Fibroblast of the aortic adventitia (primary cell): ENCODE measurements at places on chromosomes 1 and 21.

DNA sequence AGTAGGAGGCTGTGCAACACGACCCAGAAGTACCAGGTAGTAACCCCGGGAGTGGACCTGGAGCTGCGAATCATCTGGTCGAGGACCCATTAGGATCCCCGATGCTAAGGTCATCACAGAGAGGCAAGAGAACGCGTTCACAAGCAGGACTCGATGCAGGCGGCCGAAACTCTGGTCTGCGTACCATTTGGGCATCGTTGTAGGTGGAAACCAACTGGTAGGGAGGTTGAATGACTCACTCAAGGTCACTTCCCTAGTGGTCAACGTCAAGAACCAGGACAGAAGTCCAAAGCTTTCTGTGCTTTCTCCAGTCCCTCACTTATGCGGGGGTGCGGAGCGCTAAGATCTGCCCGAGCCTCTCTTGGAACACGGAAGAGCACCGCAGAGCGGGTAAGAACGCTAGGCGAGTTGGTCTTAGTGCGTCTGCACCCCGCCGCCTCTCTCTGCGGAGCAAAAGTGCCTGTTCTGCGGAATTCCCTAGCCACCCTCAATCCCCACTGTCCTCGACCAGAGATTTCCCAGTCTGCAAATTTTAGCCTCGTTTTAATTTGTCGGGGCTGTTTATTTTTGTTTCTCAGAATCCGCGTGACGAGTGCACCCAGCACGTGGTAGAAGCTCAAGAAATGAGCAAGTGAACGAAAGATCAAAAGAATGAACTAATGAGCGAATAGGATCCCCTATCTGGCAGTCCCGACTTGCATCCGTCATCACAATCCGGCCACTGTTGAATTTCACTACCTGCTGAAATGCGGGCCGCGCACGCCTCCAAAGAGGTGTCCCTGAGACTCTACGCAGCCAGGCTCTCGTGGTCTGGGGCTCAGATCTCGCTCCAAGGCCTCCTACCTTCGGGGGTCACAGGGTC lies 12.2 kb downstream of the HLX start:
- no peak for DNase-seq

DNA sequence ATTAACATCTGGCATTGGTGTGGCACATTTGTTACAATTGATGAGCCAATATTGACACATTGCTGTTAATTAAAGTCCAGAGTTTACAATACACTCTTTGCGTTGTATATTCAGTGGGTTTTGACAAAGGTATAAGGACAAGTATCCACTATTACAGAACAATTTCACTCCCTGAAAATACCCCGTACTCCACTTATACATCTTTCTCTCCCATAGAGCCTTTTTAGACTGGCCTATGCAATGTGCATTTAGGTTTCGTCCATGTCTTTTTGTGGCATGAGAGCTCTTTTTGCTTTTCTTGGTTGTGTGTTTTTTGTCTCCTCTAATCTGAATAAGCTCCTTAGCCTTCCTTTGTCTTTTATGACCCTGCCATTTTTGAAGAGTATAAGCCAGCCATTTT lies 40.6 kb upstream of the TSNAX start:
- no peak for DNase-seq

DNA sequence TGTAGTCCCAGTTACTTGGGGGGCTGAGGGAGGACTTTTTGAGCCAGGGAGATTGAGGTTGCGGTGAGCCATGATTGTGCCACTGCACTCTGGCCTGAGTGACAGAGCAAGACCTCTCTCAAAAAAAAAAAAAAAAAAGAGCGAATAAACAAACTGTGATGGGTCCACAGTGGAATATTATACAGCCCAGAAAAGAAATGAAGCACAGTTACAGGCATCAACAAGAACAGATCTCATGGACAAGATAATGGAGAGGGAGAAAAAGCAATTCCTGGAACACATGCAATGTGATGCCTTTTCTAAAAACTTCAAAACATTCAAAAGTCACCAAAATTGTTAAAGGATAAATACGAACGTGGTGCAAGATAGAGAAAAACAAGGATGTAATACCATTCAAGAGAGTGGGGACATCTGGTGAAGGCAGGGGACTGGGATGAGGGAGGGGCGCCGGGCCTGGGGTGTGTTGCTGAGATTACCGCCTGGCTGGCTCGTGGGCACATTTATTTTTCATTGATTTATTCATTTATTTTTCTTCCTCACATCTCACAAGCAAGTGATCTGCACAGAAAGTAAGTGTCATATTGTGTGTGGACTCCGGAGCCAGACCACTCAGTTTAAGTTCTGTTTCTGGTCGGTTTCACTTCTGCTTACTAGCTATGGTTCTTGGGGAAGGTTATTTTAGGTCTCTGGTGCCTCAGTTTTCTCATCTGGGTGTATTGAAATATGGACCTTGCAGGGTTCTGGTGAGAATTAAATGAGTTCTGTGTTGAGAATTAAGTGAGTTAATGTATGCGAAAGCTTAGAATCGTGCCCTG lies 30.1 kb downstream of the ABCG1 start:
- no peak for DNase-seq

DNA sequence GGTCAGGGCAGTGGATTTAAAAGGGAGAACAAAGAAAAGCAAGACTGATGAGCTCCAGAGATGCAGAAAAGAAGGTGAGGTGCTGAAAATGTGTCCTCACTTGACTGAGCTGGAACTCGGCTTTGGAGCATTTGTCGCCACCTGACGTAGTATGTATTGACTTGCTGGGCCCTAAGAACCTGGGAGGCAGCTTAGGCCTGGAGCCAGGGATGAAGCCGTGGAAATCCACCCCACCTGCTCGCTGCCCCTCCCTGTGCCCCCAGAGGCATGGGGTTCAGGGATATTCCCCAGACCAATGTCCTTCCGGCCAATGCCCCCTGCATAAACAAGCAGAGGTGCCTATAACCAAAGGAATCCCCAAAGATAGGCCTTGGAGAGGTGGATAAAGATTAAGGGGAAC lies 14.3 kb downstream of the MRAP start:
- DNase-seq: no peak

GRCh38 chr1:47738560-47739182 lies 258.5 kb downstream of the TRABD2B start:
- DNase-seq: peak; percentile 68

- peak; percentile 38 for DNase-seq
These were observed 107.2 kb downstream of the EDEM3 start for GRCh38 chr1:184647471-184647870.

- no peak for DNase-seq
These were observed 20.7 kb downstream of the NGF start for GRCh38 chr1:115317101-115318012.

DNA sequence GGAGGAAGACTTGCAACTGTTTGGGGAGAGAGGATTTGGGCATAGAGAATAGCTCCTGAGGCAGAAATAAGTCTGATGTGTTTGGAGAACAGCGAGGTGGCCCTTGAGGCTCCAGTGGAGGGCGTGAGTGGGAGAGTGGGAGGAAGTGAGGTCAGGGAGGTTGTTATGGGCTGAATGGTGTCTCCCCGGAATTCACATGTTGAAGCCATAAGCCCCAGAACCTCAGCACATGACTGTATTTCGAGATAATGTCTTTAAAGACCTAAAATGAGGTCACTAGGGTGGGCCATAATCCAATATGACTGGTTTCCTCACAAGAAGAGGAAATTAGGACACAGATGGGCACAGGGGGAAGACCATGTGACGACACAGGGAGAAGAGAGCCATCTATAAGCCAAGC lies 17.9 kb upstream of the APP start:
- no peak for DNase-seq

- DNase-seq: peak; percentile 45
These were observed 12.0 kb downstream of the SYT11 start for GRCh38 chr1:155871390-155871789.

DNA sequence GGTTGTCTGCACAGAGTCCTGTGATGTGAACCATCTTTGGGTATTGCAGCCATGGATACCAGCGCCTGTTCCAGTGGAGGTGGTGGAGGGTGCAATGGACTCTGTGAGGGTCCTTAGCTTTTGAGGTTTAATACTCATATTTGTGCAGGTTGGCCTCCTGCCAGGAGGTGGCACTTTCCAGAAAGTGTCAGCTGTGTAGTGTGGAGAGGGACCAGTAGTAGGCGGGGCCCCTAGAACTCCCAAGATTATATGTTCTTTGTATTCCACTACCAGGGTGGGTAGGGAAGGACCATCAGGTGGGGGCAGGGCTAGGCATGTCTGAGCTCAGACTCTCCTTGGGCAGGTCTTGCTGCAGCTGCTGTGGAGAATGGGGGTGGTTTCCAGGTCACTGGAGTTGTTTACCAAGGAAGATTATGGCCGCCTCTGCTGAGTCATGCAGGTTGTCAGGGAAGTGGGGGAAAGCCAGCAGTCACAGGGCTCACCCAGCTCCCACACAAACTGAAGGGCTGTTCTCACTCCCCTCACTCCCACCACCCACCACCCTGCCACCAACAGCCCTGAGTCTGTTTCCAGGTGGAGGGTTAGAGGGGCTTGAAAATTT lies 31.2 kb upstream of the ZNF678 start:
- DNase-seq: no peak

GRCh38 chr1:90876101-90876500 lies 145.7 kb downstream of the ZNF644 start:
- DNase-seq: no peak

DNA sequence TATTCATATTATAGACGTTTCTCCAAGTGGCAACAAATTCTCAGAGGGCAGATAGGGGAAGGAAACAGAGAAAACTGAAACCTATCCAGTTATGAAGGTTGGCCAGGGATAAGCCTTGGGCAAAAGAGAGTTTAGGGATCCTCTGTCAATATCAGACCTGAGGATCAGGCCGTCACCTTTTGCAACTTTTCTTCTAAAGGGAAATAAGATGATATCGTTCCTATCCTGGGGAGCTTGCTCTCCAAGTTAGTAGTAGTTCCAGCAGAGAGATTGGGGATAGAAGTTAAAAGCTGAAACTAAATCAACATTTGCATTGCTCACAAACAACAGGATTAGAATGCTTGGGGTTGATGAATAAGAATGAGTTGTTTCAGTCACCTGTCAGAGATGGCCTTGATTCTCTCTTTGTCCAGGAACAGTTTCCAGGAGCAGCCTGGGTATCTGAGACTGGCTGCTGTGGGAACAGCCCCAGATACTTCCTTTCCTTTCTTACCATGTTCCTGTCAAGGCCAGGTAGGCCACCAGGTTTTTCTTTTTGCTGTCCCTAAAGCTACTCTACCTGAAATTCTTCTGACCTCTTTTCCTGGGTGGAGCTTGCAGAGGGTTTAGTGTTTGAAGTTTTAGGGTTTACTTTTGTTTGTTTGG lies 2.5 kb downstream of the RIIAD1 start:
- no peak for DNase-seq

DNA sequence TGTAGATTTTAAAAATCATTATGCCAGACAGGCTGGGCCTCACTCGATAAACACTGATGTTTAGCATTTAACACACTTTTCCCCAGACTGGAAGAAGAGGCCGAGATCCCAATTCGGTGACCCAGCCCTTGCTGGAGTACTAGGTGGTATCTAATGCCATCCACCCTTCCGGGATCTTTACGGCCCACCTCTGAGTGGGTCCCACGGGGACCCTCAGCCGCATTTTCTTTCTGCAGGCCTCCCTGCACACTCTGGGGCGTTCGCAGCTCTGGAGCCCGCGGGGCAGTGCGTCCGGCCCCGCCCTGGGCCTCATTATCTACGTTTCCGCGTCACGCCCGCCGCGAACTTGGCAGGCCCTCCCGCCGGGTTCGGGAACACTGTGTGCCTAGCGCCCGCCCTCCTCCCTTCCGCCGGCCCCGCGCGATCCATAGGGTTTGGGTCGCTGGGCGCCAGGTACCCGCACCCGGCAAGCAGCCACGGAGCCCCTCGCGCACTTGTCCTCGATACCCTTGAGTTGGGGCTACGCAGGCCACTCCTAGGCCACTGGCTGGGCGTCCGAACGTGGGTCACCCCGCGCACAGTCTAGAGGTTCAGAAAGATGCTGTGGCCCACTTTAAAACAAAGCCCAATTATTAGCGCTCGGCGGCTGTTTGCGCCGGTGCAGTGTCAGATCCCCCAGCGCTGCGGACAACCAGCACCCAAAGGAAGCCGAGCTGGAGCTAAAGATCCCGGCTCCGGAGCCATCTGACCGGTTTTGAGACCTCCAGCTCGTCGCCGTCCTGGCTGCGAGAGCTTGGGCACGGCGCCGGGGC lies 950 bp upstream of the EVA1C start:
- peak; percentile 82 for DNase-seq
